ENCODE measurements at places on chromosomes 11 and 22.

- DNase-seq, result no peak
Measured at GRCh38 chr11:69497221-69497787, 15.8 kb downstream of the LINC01488 start.

DNA sequence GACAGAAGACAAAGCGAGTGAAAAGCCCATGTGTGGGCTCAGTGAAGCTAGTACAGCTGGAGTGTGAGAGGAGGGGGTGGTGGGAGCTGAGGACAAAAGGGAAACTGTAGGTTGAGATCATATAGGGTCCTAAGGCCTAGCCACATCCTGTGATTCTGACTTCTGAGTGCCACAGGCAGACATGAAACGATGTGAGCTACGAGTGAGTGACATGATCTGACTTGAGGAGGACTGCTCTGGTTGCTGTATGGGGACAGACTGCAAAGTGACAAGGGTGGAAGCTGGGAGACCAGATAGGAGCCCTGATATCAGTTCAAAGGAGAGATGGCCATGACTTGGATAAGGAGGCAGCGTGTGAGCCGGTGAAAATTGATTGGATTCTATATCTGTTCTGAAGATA is 85.4 kb downstream of the MICAL2 start:
- DNase-seq, result no peak

DNA sequence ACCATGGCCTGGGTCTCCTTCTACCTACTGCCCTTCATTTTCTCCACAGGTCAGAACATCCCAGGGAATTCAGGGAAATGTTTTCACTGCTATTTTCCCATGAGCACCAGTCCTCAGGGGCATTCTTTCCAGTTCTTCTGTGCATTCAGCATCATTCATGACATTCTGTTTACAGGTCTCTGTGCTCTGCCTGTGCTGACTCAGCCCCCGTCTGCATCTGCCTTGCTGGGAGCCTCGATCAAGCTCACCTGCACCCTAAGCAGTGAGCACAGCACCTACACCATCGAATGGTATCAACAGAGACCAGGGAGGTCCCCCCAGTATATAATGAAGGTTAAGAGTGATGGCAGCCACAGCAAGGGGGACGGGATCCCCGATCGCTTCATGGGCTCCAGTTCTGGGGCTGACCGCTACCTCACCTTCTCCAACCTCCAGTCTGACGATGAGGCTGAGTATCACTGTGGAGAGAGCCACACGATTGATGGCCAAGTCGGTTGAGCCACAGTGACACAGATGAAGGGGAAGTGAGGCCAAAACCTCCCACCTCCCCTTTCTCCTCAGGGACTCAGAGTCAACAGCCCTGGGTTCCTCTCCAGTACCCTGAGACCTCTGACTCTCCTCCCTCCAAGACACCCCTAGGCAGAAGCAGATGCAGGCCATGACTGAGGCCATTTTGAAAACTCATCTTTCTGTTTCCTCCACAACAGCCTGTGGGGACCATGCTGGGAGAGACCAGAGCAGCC is 15.9 kb upstream of the IGLL5 start:
- DNase-seq, result no peak

DNA sequence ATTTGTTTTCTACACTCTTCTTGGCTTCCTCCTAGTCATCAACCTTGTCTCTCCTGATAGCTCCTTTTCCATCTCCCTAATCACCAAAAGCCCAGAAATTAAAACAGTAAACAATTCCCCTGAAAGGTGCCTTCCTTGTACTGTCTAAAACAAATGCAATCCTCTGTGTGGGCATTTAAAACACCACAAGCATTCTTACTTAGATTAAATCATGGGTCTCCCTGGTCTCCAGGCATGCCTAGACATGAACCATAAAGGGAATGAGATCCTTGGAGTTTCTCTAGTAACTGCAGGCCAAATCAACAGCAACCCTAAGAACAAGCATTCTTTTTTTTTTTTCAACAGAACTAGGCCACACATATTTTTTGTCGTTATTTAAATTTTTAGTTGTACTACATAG is 1.9 kb downstream of the BTG4 start:
- DNase-seq, result no peak

- DNase-seq, result no peak
Measured at GRCh38 chr11:85941380-85941973, 86.3 kb downstream of the CCDC83 start.

GRCh38 chr11:2252018-2252417 is 18.4 kb downstream of the ASCL2 start:
- no peak for DNase-seq

- no peak for DNase-seq
Measured at GRCh38 chr11:27524155-27524554, 17.6 kb upstream of the LIN7C start.

- no peak for DNase-seq
Measured at GRCh38 chr11:19345848-19346681, 105.3 kb upstream of the E2F8 start.

Measured in stimulated activated CD8-positive, alpha-beta memory T cell treated with anti-CD3 and anti-CD28 coated beads, Interleukin-7, amount 100 ng/mL, for 1 hour (primary cell).